SJCRH30 (cell line): ENCODE measurements at places on chromosomes 7 and 10. TPM values are rescaled to one million over a fixed set of nuclear protein-coding genes. Genes with fewer than 3 reads are reported as not detected.
A peak's percentile ranks its signal among the peaks of the same experiment; 100 is the strongest.

DNA sequence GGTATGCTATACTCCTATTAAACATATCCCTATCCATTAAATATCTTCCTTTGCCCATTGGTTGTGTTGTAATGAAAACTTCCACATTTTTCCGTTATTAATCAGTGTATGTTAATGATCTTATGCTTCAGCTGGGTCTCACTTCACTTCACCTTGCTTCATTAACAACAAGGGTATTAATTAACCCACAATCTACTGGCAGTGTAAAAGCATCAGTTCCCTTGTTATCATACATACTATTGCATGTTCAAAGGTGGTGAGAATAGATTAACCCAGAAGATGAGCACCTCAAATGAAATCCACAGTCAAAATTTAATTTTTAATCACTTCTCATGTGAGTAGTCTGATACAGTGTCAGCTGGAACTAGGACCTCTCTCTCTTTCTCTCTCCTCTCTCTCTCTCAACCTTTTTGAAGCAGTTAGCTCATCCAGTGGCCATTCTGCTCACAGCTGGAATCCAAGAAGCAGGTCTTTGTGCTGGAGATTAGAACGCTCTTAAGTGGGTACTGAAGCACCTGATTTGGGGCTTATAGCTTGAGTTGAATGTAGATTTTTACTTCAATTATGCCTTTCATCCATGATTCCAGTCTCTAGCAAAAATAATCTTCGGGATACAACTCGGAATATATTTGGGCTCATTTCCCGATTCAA, 172.3 kb downstream of the RAPGEF5 start:
- no peak for DNase-seq

DNA sequence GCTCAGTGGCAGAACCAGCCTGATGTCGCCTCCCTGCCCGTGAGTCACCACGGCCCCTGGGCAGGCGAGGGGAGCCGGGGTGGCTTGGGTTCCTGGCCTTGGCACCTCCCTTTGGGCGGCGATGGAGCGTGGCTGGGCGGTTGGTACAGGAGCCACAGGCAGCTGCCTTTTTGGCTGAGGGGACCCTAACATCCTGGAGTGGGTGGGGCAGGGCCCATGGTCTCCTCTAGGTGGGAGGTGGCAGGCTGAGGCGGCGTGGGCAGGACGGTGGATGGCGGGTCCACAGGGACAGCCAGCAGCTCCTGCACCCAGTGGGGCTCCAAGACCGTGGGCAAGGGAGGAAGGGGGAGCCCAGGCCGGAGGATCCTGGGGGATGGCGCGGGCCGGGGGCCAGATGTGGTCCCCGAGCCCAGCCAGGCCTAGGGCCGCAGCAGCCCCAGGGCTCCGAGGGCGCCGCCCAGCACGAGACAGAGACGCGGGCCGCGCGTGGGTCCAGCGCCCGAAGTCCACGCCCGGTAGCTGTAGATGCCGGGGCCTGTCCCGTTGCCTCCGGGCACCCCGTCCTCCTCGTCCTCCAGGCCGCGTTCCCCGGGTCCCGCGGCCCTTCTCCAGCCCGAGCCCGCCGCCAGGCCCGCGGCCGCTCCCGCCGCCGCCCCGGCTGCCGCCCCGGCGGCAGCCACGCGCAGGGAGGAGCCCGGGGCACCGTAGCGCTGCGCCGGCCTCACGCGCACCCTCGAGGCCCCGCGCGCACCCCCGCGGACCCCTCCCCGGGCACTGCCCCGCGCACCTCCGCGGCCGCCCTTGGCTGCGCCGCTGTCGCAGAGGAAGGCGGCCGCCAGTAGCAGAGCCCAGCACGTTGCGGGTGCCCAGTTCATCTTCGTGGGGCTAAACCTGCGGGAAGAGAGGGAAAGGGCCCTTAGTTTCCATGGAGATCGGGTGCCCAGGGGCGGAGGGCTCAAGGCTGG, 1.3 kb downstream of the SPRN start:
- DNase-seq, result no peak

DNA sequence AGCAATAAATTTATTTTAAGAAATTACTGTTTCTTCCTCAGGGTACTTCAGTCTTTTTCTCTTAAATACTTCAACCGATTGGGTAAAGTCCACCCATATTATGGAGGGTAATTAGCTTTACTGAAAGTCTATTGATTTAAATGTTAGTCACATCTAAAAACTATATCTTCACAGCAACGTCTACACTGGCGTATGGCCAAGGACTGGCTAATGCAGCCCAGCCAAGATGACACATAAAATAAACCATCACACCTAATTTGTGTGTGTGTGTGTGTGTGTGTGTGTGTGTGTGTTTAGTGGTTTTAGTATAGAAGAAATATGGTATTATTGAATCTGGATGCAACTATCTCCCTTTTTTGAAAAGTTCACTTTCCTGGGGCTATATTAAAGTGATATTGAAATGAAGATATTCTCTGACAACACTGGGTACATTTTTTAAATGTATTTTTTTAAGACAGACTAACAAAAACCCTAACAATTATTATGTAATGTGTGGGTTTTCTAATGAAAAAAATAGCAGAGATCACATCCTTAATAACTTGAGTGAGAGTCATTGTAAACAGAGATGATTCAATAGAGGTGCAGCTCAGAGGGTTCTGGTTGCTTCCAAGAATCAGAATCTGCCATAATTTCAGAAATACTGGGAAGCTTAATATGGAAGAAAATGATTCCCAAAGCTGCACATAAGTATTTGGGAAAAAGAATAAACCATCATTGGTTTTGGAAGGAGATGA, 584.2 kb upstream of the MBL2 start:
- no peak for DNase-seq

- no peak for DNase-seq
Observed at GRCh38 chr10:29689001-29689400, 54.2 kb upstream of the SVIL start.

DNA sequence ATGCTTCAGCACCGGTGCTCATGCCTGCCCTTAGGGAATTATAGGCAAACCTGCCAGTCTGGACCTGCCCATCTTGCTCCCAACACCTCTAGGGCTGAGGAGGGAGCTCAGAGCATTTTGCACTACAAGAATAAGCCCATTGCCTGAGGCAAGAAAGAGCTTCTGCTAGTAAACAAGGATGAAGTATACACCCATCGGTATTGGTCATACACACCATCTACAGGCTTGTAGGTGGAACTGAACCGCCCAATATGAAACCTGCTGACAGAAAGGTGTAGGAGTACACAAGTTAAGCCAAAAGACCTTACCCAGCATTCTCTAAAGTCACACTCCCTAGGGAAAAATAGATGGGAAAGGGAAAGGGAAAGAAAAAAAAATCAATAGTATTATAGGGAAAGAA, 957.0 kb upstream of the LRRTM3 start:
- no peak for DNase-seq

DNA sequence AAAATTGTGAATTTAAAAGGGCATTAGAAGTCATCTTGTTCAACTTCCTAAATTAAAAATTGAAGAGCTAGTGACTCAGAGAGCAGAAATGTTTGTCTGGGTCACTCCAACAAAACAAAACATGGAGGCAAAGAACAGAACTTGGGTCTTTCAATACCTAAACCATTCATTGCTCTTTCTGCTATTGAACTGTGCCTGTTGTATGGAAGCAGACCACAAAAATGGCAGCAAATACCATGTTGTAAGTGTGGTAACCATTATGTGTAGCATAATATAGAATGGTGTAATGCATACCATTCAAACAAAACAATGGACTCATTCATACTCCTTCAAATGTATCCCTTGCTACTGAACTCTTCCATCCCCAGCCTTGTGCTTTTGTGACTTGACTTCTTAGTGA, 360.2 kb upstream of the NRG3 start:
- no peak for DNase-seq

DNA sequence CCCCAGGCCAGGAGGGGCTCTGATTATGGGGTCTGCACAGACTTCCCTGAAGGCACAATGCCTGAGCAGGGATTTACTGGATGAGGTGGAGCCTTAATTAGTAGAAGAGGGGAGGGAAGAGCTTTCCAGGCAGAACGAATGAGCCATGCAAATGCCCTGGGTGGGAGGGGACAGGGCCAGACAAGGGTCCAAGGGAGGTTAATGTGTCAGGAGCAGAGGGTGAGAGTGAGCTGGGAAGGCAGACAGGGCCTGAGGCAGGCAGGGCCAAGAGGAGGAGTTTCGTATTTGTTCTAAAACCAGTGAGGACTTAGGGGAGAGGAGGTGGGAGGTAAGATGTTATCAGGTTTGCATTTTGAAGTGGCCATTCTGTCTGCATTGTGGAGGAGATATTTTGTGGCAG, 65.3 kb downstream of the NPY start:
- DNase-seq, result peak; percentile 47

DNA sequence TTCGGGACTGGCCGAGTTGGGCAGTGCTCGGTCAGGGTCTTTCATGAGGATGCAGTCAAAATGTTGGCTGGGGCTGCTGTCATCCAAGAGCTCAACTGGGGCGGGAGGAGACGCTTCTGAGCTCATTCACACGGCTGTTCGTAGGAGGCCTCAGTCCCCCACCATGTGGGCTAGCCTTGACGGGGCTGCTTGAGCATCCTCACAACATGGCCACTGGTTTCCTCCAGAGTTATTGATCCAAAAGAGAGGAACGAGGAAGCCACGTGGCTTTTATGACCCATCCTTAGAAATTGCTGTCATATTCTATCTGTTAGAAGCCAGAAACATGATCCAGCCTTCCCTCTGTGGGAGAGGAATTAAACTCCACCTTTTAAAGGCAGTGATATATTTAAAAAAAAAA, 68.1 kb downstream of the GTF2IRD1 start:
- no peak for DNase-seq

- DNase-seq, result no peak
Observed at GRCh38 chr10:119174109-119174508, 4.5 kb downstream of the PRDX3 start.

DNA sequence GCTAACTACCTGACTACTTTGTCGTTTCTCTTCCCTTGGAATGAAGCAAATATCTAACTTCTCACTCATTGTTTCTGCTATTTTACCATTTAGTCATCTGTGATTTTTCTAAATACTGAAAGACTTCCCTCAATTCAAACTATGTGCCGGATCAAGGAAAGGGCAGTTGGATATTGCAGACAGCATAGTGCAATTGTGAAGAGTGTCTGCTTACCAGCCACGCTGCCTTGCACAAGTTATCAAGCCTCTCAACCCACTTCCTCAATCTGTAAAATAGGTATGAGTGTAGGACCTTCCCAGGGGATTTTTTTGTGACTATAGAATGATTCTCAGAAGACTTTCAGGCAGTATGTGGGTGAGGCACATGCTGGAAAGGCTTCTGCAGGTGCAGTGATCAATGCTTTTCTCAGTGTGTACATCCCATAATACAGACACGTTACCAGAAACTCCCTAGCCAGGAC, 54.3 kb downstream of the EGFR start:
- DNase-seq, result no peak

DNA sequence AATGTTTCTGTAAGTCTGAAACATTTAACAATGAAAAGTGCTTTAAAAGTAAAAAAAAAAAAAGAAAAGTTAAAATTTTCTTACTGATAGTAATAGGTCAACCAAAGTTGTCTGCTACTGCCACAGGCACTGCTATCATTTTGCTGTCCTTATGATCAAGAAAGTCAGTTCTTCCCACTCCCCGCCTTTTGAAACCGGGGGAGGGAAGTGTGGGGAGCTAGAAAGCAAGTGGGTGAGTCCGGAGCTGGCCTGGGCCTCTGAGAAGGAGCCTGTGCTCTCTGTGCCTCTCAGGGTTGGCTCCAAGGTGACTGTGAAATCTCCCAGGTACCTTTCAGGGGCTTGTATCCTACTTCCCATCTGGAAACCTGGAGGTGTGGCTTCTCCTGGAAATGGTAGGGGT, 7.3 kb downstream of the C7orf57 start:
- DNase-seq, result no peak

- DNase-seq, result peak; percentile 13
Observed at GRCh38 chr10:14340051-14340744, 9.5 kb upstream of the FRMD4A start.

DNA sequence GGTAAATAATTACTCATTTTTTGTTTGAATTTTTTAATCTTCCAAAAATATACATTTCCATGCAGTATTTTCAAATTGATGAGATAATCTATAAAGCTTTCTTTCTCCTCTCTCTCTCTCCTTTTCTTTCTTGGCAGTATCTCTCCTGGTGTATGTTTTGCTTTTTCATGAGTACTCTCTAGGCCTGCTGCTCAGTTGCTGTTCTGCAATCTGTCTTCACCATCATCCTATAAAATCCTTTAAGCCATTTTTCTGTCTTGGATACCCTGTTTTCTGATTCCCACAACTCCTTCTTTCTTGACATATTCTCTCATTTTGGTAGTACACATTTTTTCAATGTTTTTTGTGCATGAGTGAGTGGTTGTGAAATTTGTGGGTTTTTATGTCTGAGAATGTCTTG, 1558.1 kb upstream of the LRRTM3 start:
- DNase-seq, result no peak

GRCh38 chr10:113475381-113475807, 77.5 kb upstream of the HABP2 start:
- DNase-seq, result no peak

- DNase-seq, result peak; percentile 69
Observed at GRCh38 chr10:79070606-79071395, 2.0 kb downstream of the ZMIZ1 start.

DNA sequence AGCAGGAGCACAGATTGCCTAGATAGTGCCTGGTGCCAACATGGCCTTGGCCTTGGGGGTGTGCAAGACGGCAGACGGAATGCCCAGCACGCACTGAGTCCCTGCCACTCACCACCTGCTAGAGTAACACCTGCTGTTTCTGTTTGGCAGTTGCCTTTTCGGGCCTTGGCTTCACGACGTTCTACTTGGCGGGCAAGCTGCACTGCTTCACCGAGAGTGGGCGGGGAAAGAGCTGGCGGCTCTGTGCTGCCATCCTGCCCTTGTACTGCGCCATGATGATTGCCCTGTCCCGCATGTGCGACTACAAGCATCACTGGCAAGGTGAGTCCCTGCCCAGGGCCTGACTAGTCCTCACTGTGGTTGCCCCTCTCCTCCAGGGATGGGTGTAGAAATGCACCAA, 118.0 kb downstream of the PLPP4 start:
- DNase-seq, result no peak

DNA sequence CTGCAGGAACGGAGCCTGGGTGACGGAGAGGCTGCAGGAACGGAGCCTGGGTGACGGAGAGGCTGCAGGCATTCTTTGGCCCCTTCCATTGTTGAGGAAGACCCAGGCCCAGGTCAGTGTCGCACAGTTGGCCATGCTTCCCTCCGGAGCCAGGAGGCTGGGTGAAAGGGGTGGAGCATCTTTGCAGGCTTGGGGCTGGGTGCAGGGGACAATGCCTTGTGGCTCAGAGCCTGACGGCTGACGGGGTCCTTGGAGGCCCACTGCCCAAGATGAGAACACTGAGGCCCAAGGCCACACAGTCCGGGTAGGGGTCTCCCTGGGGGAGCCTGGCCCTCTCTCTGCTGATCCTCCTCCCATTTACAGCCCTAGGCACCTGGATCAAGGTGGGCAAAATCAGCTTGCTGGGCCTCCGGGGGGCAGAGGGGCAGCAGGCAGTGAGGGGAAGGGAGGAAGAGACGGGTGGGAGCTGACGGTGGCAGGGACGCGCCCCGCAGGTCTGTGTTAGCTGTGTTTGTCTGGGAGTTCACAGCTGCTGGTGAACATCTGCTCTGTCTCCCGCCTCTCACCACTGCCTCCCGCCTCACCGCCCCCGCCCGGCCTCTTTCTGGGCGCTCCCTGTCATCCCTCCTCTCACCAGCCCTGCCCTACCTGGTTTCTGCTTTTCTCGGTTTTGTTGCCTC, 30.6 kb upstream of the PCBD1 start:
- peak; percentile 36 for DNase-seq

Gene CD36
- total RNA-seq, result 0.13 and 0.22 TPM in 2 replicates

Gene KDM7A
- total RNA-seq, result 1.8 TPM in 2 replicates

Gene TAS2R41
- not detected in 2 replicates for total RNA-seq

Gene ARL5B
- 31.8 and 35.2 TPM in 2 replicates for total RNA-seq

Gene TMEM176A
- total RNA-seq, result not detected in 2 replicates

Gene PLEKHA1
- 26.6 and 31.9 TPM in 2 replicates for total RNA-seq

Gene AKR1C2
- 3.0 and 3.1 TPM in 2 replicates for total RNA-seq

Gene AZGP1
- total RNA-seq, result 0.10 TPM in 1 of 2 replicates, not detected in the other

Gene ELFN1
- 1.3 and 1.7 TPM in 2 replicates for total RNA-seq

Gene COPG2
- 53.9 and 54.6 TPM in 2 replicates for total RNA-seq

Gene ARL3
- 17.6 and 18.0 TPM in 2 replicates for total RNA-seq
